ENCODE measurements at places on chromosomes 1 and 21.

DNA sequence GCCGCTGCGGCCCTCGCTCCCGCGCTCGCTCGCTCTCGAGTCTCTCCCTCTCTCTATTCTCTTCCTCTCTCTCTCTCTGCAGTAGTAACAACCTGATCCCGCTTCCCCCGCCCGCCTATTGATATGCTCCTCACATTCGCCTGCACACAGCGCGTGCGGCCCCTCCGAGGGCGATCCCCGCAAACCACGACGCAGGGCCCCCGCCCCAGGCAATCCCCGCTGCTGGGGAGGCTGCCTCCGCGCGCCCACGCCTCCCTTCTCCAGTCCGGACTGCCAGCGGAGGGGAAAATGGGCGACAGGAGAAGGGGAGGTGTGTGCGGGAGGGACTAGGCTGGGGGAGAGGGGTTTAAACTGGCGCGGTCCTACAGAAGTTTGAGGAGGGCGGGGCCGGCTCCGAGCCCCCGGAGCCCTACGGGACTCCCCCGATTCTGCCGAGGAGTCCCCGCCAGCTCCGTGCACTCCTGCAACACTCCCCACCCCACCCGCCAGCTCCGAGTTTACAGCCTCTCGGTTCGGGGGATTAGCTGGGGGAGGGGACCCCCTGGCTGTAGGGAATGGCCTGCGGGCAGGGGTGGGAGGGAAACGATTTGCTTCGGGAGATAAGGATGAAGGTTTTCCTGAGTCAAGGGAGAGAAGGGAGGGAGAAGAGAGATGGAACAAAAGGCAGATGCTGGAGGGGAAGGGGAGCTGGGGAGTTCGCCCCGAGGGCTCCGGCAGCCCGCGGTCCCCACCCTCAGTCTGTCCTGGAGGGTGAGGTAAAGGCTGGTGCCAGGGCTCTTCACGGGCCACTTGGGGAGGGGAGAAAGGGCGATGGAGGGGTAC is 66.6 kb downstream of the SYT2 start:
- H3K27me3 ChIP-seq = peaks cover 84% of the 10 kb centered on the region
- no peaks in the 10 kb centered on the region for H3K36me3 ChIP-seq
- no peak overlapping the region for H3K27ac ChIP-seq
- H3K4me3 ChIP-seq = peak overlapping the region; percentile 40
- H3K4me1 ChIP-seq = peaks cover 14% of the 10 kb centered on the region

DNA sequence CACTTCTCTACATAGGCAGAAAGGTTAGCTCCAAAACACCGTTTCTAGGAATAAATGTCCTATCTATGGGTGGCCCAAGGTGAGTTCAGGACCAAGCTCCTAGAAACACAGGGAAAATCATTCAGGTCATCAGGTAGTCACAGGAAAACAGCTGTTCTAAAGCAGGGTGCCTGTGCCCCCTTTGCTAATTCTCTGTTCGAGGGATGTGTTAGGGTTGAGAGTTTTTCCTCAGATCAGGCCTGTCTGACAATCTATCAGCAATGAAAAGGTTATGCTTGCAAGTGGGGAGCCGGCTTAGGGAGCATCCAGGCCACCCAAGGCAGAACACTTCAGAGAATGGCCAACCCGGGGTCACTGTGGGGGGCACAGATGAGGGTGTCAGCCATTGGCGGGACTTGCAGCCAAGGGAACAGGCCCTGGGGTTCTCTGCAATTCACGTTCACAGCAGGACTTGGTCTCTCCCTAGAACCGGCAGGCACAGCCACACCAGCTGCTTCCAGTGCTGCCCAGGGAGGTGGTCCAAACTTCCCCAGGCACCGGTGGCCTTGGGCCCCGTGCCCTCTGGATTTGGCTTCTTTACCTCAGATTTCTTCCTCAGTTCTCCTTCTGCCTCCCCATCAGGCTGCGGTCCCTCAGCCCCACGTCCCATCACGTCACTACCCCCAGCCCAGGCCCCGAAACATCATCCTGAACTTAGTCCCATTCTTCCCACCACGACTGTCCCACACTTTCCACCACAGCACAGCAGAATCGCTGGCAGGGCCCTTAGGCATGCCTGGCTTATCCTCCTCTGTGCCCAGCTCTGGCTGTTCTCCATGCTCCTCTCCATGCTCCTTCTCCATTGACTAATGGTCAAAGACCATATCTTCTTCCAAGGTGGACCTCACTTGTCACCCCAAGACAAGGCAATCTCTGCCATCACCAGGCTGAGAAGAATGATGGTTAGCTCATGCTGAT is 11.0 kb downstream of the CD2 start:
- peak overlapping the region; percentile 99 for H3K27ac ChIP-seq
- DNase-seq = no peak
- H3K4me1 ChIP-seq = peaks cover 95% of the 10 kb centered on the region
- peak overlapping the region; percentile 78 for H3K4me3 ChIP-seq
- H3K36me3 ChIP-seq = peaks cover 96% of the 10 kb centered on the region

DNA sequence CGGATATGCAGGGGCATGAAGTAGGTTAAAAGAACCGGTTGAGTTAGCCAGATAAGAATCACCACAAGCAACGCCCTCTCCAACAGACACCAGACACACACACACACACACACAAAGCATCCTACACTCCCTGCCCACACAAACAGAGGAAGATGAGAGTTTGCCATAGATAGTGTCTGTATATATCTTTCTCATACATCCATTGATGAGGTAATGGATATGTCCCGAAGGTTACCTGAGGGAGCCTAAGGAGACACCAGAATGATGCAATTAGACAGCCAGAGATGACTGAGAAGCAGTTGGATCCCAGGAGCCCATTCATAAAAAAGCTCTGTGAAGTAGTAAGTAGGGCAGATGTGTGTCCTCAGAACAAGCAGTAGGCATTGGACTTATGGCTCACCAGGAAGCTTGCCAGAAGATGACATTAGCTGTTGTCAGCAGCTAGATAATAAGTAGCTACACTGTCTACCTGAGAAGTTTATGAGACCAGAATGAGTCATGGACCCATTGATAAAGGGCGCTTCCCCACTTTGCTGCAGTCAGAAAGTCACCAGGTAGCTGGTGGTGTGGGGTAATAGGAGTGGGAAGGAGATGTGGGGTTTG is 247.0 kb downstream of the KCNT2 start:
- H3K27ac ChIP-seq = no peak overlapping the region
- no peak for DNase-seq

- peaks cover 51% of the 10 kb centered on the region for H3K4me1 ChIP-seq
- peaks cover 4% of the 10 kb centered on the region for H3K27me3 ChIP-seq
- H3K36me3 ChIP-seq = no peaks in the 10 kb centered on the region
- H3K4me3 ChIP-seq = no peak overlapping the region
- DNase-seq = no peak
Measured at GRCh38 chr1:181135815-181136737, 47.6 kb downstream of the IER5 start.

DNA sequence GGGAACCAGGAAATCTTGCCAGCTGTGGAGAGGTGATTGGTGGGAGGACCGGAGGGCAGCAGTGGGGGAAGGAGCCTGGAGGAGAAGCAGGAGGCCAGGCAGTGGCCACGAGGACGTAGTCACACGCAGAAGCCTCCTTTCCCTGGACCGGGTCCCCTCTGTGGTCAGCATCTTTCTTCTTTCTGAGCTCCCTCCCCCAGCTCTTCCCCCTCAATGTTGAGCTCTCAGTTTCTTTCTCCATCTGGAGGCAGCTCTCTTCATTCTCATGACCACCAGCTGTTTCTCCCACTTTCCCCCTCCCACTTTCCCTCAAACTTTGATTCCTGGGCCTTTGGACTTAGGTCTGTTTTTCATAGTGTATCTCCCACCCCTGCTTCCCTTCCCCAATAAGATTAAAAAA is 18.3 kb downstream of the KIRREL1 start:
- peaks cover 10% of the 10 kb centered on the region for H3K27me3 ChIP-seq
- no peak overlapping the region for H3K4me3 ChIP-seq
- H3K4me1 ChIP-seq = no peaks in the 10 kb centered on the region
- no peaks in the 10 kb centered on the region for H3K36me3 ChIP-seq

DNA sequence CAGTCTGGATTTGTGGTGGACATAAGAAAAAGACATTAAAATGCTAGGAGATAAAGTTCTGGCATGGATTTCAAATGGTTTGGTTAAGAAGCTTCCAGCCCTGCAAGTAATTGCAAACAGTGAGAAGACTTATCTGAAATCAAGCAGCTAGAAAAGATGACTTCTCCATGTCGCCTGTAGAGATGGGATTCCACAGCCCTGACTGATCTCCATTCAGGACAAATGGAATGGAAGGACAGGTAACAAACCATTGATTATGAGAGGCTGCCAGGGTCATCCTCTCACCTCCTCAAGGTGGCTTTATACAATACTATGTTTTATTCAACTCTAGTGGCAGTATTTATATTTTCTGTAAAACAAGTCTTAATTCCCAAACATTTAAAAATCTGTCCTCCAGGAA is 237.9 kb downstream of the HLX start:
- H3K4me3 ChIP-seq = no peak overlapping the region
- no peaks in the 10 kb centered on the region for H3K36me3 ChIP-seq
- H3K27me3 ChIP-seq = peaks cover 12% of the 10 kb centered on the region
- no peak for DNase-seq
- H3K27ac ChIP-seq = no peak overlapping the region
- no peaks in the 10 kb centered on the region for H3K4me1 ChIP-seq

- H3K27me3 ChIP-seq = no peaks in the 10 kb centered on the region
- H3K4me3 ChIP-seq = peak overlapping the region; percentile 82
- H3K27ac ChIP-seq = peak overlapping the region; percentile 79
- no peaks in the 10 kb centered on the region for H3K36me3 ChIP-seq
- no peak for DNase-seq
- peaks cover 21% of the 10 kb centered on the region for H3K4me1 ChIP-seq
Measured at GRCh38 chr1:1308756-1309250, 406 bp downstream of the PUSL1 start.

DNA sequence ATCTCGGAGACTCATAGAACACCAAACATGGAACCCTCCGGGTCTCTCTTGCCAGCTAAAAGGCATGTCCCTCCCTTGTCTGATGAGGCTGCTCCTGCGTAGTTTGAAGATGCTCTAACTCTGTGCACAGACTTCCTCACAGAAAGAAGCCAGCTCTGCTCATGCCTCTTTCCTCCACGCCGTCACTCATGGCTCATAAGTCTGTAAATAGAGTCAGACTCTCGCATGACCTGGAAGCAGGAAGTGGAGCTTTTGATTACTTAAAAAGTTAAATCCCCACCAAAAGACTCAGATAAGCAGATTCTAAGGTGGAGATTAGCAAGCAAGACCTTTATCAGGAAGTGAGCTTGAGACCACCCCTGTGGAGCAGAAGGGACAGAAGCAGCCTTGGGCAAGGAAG is 171.6 kb downstream of the TRIM33 start:
- H3K36me3 ChIP-seq = no peaks in the 10 kb centered on the region
- H3K27ac ChIP-seq = no peak overlapping the region
- H3K4me1 ChIP-seq = peaks cover 41% of the 10 kb centered on the region
- DNase-seq = no peak

DNA sequence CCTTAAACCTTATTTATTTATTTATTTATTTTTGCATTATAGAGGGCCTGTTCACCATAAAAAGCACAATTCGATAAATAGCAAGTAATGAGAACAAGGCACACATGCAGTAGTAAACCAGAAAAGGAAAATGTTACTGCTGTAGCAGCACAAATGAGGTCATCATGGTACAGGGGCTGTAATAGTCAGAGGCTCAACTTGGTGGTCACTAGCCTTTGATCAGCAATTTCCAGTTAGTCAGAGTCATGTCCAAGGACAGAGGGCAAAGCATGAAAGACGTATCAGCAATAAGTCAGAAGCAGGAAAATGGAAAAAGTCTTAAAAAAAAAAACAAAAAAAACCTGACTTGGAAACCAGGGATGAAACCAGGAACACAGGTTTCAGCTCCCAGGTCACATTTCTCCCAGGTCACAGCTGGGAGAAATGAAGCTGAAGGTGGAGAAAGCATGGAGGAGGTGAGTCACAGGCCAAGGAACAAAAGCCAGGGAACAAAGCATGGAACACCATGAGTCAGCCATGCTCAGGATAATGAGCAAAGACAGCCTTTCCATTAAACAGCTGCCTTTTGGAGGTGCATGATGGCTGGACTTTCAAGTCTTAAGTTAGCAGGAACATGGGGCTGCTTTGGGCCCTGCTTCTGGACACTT is 556.3 kb downstream of the LTN1 start:
- H3K4me3 ChIP-seq = no peak overlapping the region
- H3K27me3 ChIP-seq = no peaks in the 10 kb centered on the region
- H3K4me1 ChIP-seq = no peaks in the 10 kb centered on the region

- H3K27ac ChIP-seq = no peak overlapping the region
- H3K36me3 ChIP-seq = no peaks in the 10 kb centered on the region
- no peak for DNase-seq
- no peak overlapping the region for H3K4me3 ChIP-seq
Measured at GRCh38 chr1:235068158-235069121, 60.2 kb downstream of the TOMM20 start.

GRCh38 chr1:161162806-161163205 is 3.4 kb upstream of the PPOX start:
- no peak overlapping the region for H3K4me3 ChIP-seq
- H3K27ac ChIP-seq = no peak overlapping the region
- peaks cover 47% of the 10 kb centered on the region for H3K4me1 ChIP-seq
- DNase-seq = no peak

GRCh38 chr21:39434950-39435349 is 10.6 kb downstream of the LCA5L start:
- H3K27me3 ChIP-seq = peaks cover 8% of the 10 kb centered on the region
- no peaks in the 10 kb centered on the region for H3K36me3 ChIP-seq
- H3K4me1 ChIP-seq = no peaks in the 10 kb centered on the region
- H3K4me3 ChIP-seq = no peak overlapping the region
- DNase-seq = no peak

- H3K27ac ChIP-seq = no peak overlapping the region
- no peaks in the 10 kb centered on the region for H3K4me1 ChIP-seq
- peaks cover 2% of the 10 kb centered on the region for H3K36me3 ChIP-seq
- no peak for DNase-seq
- H3K4me3 ChIP-seq = no peak overlapping the region
Measured at GRCh38 chr1:186550832-186551231, 89.9 kb upstream of the PDC start.

- no peaks in the 10 kb centered on the region for H3K27me3 ChIP-seq
- H3K4me3 ChIP-seq = no peak overlapping the region
- no peaks in the 10 kb centered on the region for H3K36me3 ChIP-seq
- peak overlapping the region; percentile 59 for H3K27ac ChIP-seq
- peak; percentile 59 for DNase-seq
Measured at GRCh38 chr1:206782448-206782847, 10.2 kb upstream of the IL10 start.

- no peak overlapping the region for H3K27ac ChIP-seq
- peaks cover 6% of the 10 kb centered on the region for H3K4me1 ChIP-seq
- no peak for DNase-seq
- H3K36me3 ChIP-seq = no peaks in the 10 kb centered on the region
- H3K4me3 ChIP-seq = no peak overlapping the region
Measured at GRCh38 chr1:89810302-89810701, 10.5 kb upstream of the LRRC8D start.

GRCh38 chr1:174839211-174839610 is 160.5 kb upstream of the CACYBP start:
- no peak overlapping the region for H3K27ac ChIP-seq
- no peak overlapping the region for H3K4me3 ChIP-seq
- no peak for DNase-seq
- H3K4me1 ChIP-seq = peaks cover 9% of the 10 kb centered on the region

Data from activated naive CD8-positive, alpha-beta T cell treated with anti-CD3 and anti-CD28 coated beads for 36 hours (primary cell).